ENCODE measurements at places on chromosomes 12 and 14.

- no peak for DNase-seq
These were observed 12.7 kb downstream of the SUSD6 start for GRCh38 chr14:69624136-69624535.

DNA sequence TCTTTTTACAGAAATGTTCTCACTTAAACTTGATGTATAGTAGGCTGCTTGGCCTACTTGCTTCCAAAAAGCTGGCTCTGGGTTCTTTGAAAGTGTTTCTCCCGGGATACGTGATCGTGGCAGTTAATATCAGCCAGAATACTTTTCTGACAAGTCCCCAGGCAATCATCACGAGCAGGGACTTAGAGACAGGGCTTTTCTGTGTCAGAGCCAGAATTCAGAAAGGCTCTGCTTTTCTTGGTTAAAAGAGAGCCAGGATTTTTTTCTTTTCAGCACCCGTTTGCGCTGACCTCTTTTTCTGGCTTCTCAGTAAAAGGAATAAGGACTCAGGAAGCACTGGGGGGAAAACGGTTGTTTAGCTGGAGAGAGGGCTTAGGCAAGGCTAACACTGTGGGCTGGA, 57.8 kb upstream of the ARHGAP5 start:
- DNase-seq = no peak

DNA sequence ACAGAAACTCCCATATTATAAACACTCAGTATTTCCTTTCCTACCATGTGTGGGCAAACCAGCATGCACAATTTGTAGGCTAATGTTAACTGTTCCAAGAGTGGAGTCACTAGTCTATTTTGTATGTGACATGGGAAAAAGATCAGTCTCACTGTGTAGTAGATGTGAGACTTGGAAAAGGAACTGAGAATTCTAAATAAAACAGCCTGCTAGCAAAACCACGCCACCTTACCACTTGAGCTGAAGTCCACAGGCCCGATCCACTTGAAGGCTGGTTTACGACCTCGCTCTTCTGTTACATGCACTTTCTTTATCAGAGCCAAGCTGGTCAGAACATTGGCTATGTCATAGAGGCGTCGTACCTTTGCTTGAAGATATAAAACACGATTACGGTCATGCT, 22.5 kb downstream of the E2F7 start:
- no peak for DNase-seq

- DNase-seq = no peak
These were observed 24.3 kb downstream of the TM7SF3 start for GRCh38 chr12:26989873-26990272.

- DNase-seq = no peak
These were observed 115.5 kb upstream of the G2E3 start for GRCh38 chr14:30443368-30444007.

All from activated CD4-positive, alpha-beta T cell treated with anti-CD3 and anti-CD28 coated beads for 48 hours (primary cell).